ENCODE measurements at places on chromosomes 16 and 17.

- DNase-seq = peak; percentile 88
Observed at GRCh38 chr17:40251576-40251975, 32.5 kb downstream of the WIPF2 start.

GRCh38 chr17:41796121-41796895 lies 9.8 kb upstream of the JUP start:
- no peak for DNase-seq

DNA sequence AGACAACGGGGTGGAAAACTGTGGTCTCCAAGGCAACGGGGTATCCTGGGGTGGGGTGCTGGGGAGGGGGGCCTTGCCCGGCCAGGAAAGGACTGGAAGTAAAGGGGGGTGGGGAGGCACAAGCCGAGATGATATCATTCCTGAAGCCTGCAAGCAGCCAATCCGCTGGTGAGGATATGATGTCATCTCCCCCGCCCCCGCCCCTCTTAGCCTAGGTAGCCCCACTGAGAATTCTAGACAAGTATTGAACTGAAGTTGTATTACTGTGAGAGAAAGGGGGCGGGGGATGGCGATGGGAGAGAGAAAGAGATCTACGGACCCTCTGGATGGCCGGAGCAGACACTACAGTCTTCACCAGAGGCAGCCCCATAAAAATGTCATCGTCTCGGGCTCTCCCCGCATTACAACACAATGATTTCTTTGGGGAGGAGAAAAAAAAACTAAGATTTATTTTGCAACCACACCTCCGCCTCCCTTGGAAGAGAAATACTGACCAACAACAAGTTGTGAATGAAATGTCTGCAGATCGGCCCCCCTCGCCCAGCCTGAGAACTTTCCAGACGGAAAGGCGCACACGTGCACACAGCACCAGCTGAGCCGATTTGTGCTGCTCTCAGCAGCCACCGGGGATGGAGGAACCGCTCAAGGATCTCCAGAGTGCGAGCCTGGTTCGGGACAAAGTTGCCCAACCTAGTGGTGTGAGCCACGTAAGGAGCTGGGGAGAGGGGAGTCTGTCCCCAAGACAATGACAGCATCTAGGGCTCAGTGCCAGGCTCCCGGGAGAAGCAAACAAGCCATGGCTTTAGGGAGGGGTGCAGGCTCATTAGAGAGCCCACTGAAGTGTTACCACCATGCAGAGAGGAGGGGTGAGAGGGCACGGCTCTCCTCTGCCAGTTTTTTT lies 222.1 kb downstream of the SOX9 start:
- DNase-seq = no peak

- peak; percentile 55 for DNase-seq
Observed at GRCh38 chr16:86882586-86883280, 304.4 kb downstream of the FOXL1 start.

- DNase-seq = no peak
Observed at GRCh38 chr17:21286909-21287702, 2.6 kb downstream of the MAP2K3 start.

GRCh38 chr17:19383681-19384470 lies 3.1 kb downstream of the MFAP4 start:
- DNase-seq = no peak

DNA sequence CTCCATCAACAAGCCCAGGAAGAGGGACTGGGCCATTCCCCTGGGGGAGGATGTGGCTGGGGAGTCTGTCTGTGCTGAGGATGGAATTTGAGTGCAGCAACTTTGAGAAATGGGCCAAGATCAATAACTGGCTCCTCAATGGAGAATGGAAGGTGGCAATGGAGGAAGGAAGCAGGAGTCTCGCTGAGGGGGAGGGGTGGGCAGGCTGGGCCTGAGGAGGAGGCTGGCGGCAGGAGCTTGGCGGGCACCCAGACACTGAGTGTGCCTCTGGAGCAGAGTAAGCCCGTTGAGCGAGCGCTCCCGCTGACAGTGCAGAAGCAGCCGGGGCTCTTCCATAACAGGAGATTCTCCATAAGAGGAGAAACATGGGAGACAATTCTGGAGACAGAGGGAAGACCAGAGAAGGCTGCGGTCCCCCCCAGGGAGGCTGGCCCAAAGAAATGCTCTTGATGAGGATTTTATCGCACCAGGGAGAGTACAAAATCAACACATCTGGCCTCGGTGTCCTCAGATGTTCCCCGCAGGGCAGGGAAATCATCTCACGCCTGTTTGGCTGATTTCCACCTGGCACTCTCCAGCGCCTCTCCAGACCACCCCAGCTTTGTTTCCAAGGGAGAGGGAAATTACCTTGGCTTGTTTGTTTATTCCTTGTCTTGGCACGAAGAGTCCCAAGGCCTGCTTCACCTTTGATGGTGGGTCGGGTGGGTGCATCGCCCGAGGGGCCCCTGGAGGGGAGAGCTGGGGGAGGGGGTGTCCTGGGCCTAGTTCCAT lies 2.8 kb upstream of the MMP15 start:
- peak; percentile 67 for DNase-seq

DNA sequence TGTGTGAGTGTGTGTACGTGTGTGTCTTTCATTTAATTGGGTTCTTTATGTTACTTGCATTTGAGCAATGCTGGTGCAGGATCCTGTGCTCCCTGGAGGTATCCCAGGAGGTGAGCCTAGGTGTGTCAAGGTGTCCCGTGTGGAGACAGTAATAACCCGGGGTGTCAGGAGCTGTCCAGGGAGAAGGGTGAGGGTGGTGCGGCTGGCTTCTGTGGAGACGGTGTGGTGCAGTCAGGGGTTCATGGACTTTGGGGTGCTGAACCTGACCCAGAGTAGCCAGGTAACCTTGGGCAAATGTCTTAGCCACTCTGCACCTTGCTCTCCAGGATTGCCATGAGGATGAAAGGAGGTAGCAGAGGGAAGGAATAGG lies 7.4 kb upstream of the ELAC2 start:
- no peak for DNase-seq

DNA sequence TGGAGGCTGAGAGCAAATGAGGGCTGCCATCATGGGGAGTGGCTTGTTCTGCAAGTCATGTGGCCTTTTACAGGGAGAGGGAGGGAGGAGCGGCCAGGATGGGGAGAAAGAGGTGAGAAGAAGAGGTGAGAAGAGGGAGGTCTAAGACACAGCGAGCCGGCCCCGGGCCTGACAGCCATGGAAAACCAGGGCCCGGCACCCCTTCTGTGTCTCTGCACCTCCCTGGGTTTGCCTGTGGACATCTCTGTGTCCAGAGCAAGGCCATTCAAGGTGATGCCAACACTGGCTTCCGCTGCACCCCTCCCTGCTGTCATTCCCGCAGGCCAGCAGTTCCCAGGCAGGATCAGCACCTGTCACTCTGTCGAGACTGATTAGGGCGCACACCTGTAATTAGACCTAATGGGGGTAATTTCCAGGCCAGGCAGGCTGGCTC lies 75.6 kb downstream of the MGAT5B start:
- DNase-seq = no peak
